ENCODE measurements at places on chromosomes 1 and 21.

- DNase-seq = peak; percentile 64
Observed at GRCh38 chr21:27314131-27314530, 347.2 kb upstream of the ADAMTS5 start.

DNA sequence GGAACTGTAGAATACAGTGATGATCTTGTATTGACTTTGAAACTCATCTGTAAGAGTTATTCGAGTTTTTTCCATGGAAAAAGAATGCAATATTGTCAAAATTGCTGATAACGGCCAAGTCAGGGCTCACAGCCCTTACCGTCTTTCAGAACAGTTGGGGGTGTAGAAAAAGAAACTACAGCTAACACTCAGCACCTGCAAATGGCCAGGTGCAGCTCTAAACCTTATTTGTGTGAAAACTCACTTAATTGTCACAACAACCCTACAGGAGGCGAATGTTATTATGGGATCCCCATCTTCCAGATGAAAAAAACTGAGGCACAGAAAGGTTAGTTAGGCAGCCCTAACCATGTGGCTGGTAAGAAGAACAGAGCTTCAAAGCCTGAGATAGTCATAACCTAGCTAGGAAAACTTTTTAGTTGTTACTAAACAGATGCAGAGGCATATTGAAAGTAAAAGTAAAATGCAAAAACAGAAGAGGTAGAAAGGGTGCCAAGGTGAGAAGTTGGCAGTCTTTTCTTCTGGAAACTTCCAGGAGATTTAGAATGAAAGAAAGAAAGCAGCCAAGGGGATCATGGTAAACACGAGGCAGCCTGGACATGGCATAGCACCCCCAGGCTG lies 76.4 kb downstream of the DSCAM start:
- no peak for DNase-seq

DNA sequence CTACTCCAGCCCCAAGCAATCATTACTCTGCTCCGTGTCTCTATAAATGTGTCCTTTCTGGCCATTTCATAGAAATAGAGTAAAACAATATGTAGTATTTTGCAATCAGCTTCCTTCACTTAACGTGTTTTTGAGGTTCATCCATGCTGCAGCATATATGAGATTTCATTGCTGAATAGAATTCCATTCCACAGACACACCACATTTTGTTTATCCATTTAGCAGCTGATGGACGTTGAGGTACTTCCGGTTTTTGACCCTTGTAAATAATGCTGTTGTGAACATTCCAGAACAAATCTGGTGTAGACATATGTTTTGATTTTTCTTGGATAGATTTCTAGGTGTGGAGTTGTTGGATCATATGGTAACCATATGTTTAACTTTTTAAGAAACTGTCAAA lies 30.7 kb downstream of the ADAM30 start:
- peak; percentile 18 for DNase-seq

DNA sequence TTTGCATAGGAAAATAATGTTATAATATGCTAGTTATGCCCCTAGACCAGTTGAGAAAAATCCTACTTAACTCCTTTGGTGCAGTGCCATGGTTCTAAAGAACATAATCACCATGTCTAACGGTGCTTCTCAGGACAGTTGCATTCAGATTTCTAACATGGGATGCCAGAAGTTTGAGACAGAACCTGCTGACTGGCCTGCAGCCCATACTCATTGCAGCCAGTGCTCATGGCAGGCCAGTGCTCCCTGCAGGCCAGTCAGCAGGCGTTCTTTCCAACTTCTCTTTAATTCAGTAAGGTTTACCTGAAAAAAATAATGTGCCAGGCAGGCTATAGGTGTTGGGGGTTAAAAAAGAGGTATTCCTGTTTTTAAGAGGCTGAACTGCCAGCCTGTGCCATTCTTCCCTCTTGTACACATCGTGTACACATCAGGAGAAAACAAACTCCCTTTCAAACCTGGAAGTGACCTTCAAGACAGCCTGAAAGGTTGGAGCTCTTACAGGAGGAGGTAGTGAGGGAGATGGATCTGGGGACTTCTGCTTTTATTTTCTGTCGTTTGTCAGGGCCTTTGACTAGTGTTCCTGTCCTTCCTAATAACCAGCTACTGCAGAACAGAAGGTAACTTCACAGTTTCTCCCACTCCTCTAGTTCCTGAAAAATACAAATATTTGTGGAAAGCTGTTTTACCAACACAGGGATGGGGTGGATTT lies 146.0 kb upstream of the MAGI3 start:
- DNase-seq = no peak

GRCh38 chr1:214010717-214011116 lies 22.9 kb downstream of the PROX1 start:
- no peak for DNase-seq

- no peak for DNase-seq
Observed at GRCh38 chr1:164475834-164476233, 83.2 kb upstream of the PBX1 start.

DNA sequence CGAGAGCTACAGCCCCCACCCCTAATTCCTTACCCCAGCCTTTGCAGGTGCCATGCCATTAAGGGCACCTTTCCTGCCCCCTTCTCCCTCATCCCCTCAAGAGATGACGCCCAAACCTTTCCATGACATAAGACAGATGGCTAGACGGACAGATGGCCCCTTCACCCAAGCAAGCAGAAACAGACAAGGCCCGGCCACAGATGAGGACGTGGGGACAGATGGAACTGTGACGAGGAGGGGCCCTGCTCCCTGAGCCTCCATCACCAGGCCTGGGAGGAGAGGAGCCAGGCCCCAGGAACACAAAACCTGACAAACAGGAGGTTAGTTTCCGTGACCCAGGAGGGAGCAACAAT lies 24.7 kb upstream of the PEF1 start:
- DNase-seq = no peak

DNA sequence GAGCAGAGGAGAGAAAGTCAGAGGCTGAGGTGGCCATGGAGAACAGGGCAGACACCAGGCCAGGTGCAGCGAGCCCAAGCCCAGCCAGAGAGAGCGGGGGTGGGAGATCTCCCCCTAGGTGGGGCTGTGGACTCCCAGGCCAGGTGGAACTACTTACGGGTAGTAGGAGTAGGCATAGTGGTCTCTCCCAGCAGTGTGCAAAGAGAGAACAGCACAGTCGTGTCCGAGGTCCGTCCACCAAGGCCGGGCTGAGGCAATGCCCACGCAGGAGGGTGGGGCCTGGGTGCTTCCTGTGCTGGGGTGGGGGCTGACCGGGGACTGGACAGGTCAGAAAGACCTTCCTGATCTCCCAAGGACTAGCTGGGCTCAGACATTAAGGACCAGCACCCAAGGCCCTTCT lies 263.7 kb downstream of the PTPRU start:
- DNase-seq = no peak

DNA sequence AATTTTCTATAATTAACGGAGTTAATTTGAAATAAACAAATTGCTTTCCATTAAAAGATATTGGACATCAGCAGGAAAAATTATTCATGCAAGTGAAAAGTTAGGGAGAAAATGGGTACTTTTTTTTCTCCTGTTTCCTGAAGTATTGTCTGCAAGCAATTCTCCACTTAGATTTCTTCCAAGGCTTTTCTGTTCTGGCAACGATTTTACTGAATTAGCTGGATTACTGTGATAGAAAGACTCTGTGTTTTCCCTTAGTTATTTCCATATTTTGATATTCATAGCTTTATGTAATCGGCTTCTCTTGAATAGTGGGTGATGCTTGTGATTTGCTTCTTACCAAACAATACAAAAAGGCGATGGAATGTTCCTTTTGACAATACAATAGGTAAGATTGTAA lies 1333.9 kb downstream of the AMY1C start:
- no peak for DNase-seq

- no peak for DNase-seq
Observed at GRCh38 chr1:116537898-116538297, 32.9 kb downstream of the CD58 start.

GRCh38 chr1:55589671-55590297 lies 374.6 kb upstream of the USP24 start:
- peak; percentile 69 for DNase-seq

GRCh38 chr1:155321639-155322503 lies 1.2 kb downstream of the RUSC1 start:
- no peak for DNase-seq

GRCh38 chr1:172477741-172478140 lies 33.9 kb upstream of the PIGC start:
- DNase-seq = no peak

- DNase-seq = no peak
Observed at GRCh38 chr1:55153031-55153430, 62.1 kb downstream of the USP24 start.

DNA sequence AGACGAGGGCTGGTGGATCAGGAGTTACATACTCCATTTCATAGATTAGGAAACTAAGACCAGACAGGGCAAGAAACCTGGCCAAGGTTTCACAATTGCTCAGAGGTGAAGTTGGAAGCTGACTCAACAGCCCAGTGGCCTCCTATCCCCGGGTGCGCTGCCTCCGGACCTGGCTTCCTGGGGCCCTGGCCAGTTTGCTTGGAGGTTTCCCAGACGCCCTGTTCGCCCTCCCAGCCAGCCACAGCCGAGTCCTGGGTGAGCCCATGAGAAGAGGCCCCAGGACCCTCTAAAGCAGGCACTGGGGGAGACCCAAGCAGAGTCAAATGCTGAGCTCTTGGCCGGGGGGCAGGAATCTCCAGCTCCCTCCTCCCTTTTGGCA lies 180.1 kb downstream of the ZBTB18 start:
- no peak for DNase-seq

GRCh38 chr21:44800103-44800502 lies 1.5 kb downstream of the UBE2G2 start:
- peak; percentile 53 for DNase-seq

- no peak for DNase-seq
Observed at GRCh38 chr1:175354080-175354479, 161.5 kb upstream of the KIAA0040 start.

DNA sequence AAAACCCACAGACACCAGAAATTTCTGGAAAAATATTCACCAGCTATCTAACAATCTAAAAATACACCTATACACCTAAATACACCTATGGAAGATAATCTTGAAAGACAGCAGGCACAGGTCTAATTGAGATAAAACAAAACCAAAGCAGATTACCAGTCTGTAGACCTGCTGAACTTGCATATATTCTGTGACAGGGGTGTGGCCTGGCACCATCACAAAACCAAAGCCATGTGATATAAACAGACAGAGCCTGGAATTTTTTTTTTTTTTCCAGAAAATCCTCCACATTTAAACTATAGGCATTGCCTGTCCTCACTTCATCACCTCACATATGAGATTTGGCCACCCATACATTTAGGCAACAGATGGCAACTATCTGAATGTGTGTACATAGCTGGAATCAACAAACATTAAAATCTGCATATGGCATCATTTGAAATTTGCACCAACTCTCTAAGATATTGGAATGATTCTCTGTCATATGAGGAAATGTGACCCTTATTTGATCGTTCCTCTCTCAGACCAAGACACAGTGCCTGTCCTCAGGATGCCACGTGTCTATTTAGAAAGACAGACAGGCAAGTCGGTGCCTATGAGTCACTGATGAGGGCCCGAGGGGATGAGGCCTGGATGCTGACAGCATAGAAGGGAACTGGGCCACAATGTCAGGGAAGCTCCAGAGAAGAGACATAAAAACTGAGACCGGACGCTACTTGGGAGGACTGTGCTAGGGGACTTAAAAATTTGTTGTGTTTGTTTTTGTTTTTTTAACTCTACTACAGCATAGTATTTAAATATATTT lies 32.6 kb downstream of the NMNAT2 start:
- peak; percentile 18 for DNase-seq

DNA sequence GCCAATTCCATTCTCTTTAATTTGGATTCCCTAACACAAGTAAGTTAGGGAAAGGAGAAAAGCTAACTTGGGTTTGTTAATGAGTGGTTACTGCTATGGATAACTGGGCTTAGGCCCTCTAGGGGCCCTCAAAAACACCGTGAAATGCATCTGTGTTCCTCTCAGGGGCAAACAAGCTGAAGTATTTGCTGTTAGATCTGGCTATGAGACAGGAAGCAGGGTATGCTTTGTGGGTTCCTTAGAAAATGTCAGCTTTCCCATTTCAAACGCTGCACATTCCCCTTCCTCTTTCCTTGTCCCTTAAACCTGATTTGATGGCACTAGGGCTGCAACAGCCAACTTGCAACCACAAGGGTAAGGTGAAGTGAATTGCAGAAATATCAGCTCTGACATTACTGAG lies 5.7 kb upstream of the CAP1 start:
- no peak for DNase-seq

DNA sequence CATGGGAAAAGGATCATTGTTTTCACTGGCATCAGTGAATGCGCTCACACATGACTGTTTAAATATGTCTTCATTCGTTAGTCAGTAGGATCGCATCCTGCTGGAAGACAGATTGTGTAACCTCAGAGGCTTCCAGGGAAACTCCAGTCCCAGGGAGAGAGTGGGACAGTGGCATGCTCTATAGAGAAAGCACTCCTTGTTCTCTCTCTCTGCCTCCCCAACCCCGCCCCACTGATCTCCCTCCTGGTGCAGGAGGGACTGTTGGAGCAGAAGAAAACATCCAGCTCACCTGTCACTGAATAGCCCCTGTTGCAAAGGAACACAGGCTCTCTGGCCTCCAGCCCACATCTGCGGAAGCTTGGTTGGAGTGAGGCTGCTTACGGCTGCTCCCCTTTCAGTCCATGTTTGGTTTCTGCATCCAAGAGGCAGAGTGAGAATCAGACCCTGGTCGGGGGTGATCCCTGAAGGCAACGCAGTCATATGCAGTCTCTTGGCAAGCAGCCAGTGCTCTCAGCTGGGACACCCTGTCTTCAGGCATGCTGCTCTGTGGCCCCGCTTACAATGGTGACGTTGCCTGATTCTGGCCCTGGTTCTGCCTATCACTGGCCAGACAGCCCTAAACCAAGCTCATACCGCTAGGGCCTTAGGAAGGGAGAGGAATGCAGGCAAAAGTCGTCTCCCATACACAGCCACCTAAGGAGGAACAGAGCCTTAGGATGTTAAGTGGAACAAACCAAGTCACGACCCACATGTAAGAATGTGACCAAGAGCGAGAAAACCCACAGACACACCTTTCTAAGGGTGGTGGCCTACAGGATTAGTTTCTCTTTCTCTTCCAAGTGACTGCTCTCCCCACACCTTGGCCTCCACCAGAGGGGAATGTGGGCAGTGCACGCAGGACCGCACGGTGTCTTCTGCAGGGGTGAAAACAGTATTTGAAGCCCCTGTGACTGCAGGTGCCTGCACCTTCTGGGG lies 39.7 kb downstream of the BACE2 start:
- peak; percentile 72 for DNase-seq

DNA sequence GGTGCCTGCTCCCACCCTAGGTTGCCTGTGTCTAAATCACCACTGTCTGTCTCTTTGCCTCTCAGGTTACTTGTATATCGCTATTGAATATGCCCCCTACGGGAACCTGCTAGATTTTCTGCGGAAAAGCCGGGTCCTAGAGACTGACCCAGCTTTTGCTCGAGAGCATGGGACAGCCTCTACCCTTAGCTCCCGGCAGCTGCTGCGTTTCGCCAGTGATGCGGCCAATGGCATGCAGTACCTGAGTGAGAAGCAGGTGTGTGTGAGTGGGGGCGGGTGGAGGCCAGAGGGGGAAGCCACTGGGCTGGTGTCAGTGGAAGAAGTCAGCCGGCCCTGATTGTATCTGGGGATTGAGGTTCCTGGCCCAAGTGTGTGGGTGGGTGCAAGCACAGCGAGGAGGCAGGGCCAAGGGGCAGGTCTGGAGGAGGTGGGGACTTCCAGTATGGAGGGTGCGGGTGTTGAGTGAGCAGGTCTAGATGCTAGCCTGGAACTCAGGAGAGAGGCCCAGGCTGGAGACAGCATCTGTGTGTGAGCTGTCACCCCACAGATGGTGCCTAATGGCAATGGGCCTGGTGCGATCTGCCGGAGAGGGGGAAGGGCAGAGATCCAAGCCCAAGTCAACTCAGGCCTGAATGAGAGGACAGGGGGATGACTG lies 17.2 kb downstream of the TIE1 start:
- no peak for DNase-seq

GRCh38 chr21:45114072-45114471 lies 39.7 kb downstream of the ADARB1 start:
- no peak for DNase-seq

- DNase-seq = no peak
Observed at GRCh38 chr1:5571438-5571837, 420.8 kb downstream of the NPHP4 start.
